ENCODE measurements at places on chromosomes 5 and 9.

DNA sequence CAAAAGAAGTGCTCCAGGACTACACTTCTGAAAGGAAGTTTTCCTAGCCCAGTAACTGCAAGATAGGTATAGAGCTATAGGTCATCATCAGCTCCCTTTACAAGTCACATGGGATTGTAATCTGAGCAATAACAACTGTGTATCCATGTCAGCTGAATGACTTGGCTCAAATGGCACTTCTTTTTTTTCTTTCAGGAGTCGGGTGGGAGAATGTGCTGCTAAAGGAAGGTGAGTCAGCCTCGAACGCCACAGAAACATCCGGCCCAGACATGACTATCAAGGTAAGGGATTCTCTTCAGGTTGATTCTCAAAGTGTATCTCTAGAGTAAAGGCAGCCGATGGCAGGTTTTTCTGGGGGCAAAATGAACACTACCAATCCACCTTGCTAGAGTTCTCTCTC, 192.2 kb downstream of the C9orf152 start:
- peak; percentile 36 for DNase-seq

- no peak for DNase-seq
Observed at GRCh38 chr5:36948650-36949049, 72.1 kb downstream of the NIPBL start.

DNA sequence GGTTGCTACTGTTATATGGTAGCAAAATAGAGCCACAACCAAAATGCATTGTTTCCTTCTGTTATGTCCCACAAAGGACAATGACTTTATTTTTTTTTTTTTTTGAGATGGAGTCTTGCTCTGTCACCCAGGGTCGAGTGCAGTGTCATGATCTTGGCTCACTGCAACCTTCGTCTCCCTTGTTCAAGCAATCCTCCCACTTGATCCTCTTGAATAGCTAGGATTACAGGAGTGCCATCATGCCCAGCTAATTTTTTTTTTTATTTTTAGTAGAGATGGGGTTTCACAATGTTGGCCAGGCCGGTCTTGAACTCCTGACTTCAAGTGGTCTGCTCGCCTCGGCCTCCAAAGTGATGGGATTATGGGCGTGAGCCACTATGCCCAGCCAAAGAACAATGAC, 527.7 kb upstream of the SGCD start:
- DNase-seq = no peak

DNA sequence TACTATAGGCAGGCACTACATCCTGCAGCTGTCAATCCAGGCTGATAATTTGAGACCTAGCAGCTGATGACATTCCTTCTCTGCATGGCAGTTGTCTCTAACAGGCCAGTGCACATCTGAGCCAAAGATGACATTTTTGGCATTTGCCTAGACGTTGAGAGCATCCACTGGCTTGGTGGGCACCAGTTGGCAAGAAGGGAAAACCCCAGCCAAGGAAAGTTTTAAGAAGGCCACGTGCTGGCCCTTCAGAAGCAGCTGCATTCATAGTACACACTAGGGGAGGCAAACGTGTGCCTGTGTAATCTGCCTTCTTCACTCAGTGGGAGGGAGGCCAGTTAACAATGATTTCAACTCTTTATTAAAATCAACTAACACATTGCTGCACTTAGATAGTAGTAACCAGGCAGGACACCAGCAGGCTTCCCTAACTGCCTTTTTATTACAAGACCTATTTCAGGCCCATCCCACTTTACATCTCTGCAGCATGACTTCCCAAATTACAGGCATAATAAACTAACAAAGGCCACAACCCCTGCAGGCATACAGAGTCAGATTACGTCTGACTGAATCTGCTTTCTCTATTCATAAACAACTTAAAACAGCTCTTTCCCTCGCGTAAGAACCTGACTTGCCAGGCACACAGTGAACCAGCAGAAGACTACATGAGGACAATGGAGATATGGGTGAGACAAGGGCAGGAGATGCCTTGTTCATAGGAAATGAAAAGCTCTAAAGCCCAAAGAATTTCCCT, 576.3 kb downstream of the PDE4D start:
- DNase-seq = no peak

- DNase-seq = no peak
Observed at GRCh38 chr5:21154526-21154925, 1166.5 kb upstream of the CDH18 start.

- DNase-seq = no peak
Observed at GRCh38 chr9:134213881-134214341, 49.5 kb upstream of the RNU6ATAC start.

- DNase-seq = no peak
Observed at GRCh38 chr5:161966564-161966963, 101.0 kb upstream of the GABRG2 start.

DNA sequence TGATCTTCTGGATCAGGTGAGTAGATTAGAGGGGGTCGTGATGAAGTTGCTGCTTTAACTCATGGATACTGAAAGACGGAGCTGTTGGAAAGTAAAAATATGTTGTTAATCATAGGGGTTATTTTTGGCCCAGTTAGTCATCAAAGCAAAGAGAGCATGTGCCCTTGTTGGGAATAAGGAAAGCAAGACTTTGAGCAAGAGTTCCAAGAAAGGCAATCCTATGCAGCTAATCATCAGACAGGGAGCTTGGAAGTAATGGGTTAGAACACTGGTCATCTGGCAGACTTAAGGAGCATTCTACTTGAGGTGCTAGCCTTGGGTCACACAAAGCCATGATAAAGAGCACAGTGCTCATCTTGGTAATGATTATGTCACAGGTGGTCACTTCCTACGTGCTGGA, 18.3 kb downstream of the ASPN start:
- no peak for DNase-seq

- no peak for DNase-seq
Observed at GRCh38 chr9:121735065-121735792, 83.8 kb downstream of the DAB2IP start.

- DNase-seq = no peak
Observed at GRCh38 chr5:41445937-41446563, 64.4 kb downstream of the PLCXD3 start.

GRCh38 chr5:171252674-171253073, 56.4 kb upstream of the TLX3 start:
- no peak for DNase-seq

DNA sequence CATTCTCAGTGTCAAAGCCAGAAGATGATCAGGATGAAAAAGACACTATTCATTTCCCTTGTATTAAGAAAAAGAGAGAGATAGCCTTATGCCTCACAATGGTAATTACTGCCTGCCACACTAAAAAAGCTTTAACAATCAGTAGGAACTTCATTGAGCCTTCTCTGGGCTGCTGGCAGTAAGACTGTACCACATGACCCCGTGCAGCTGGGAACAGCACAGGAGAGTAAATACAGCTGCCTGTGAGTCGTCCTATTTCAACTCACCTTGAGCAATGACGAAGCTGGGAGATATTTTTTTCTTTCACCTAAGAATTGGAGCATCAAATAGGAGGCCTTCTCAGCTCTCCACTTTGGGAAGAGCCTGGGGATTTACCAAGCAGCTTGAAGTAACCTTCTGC, 316.3 kb downstream of the GABRB2 start:
- no peak for DNase-seq

DNA sequence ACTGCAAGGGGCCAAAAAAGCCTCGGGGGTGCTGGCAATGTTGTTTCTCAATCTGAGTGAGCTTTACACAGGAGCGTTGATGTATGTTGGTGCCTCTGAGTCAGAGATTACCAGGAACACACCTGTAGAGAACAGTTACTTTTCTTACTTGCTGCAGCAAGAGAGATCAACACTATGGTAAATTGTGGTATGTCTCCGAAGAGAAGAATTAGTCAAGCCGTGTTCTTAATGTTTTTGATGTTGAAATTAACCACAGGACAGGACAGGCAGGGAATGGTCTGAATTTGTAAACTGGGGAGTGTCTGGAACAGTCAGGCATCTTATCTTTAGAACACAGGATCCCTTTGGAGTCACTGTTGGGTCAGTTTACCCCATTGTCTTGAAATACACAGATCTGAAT, 285.7 kb downstream of the DNAH5 start:
- no peak for DNase-seq

GRCh38 chr5:174559141-174559540, 165.2 kb upstream of the MSX2 start:
- no peak for DNase-seq

DNA sequence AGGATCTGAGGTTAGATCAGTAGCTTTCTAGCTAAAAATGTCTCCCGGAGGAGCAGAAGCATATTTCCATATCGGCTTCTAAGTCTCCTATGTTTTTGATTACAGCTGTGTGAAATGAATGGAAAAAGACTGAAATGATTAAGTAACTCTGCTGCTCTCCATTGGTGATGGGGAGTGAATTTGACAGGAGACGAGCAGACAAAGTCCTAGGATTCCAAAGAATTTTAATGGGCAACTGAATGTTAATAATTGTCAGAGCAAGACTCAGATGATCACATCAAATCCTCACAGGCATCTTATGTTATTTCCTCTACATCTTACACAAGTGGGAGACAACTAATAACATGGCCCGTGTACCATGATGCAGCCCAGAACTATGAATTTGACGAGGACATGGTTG, 66.8 kb downstream of the LIX1 start:
- DNase-seq = no peak

DNA sequence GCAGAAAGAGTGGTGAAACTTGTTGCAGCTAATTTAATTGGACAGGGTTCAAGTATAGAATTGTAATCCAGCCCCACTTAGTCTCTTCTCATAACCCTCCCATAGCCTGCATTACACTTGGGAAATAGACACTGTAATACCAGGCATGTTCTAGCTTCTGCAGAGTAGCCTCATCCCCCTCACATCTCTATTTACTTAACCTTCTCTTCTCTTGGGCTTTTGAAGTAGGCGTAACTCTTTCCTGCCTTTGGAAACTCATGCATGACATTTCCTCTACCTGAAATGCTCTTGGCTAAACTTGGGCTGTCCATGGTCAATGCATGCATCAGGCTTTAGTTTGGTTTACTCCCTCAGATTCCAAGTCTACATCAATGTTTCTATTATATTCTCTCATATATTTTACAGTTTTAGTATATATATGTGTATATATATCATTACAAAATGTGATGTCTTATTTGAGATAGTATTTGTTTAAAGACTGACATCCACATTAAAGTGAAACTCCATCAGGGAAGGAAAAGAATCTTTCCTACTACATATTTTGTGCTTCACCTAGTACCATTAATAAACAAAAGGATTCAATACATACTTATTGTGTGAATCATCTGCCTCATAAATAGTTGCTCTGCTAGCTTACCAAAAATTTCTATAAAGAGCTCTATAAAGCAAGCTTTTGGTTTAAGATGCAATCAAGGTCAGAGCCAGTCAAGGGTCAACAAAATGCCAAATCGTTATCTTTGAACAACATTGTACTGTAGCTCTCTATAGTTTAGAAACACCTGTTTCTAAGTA, 1158.0 kb downstream of the MAT2B start:
- DNase-seq = no peak

DNA sequence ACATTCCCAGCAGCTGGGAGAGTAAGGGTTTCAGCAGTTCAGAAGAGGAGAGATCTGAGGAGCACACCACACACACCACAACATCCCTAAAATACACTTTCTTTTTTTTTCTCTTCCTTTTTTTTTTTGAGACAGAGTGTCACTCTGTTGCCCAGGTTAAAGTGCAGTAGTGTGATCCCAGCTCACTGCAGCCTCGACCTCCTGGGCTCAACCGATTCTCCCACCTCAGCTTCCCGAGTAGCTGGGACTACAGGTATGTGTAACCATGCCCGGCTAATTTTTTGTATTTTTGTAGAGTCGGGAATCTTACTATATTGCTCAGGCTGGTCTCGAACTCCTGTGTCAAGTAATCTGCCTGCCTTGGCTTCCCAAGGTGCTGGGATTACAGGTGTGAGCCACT, 9.7 kb upstream of the UBAP1 start:
- DNase-seq = no peak
